ENCODE measurements at places on chromosomes 7 and 10.

- no peak for DNase-seq
Measured at GRCh38 chr10:68103261-68103878, 5.9 kb upstream of the MYPN start.

- DNase-seq = no peak
Measured at GRCh38 chr10:123134343-123134914, 1.3 kb upstream of the HMX3 start.

GRCh38 chr7:157404845-157405481, 68.2 kb downstream of the DNAJB6 start:
- DNase-seq = peak; percentile 72

DNA sequence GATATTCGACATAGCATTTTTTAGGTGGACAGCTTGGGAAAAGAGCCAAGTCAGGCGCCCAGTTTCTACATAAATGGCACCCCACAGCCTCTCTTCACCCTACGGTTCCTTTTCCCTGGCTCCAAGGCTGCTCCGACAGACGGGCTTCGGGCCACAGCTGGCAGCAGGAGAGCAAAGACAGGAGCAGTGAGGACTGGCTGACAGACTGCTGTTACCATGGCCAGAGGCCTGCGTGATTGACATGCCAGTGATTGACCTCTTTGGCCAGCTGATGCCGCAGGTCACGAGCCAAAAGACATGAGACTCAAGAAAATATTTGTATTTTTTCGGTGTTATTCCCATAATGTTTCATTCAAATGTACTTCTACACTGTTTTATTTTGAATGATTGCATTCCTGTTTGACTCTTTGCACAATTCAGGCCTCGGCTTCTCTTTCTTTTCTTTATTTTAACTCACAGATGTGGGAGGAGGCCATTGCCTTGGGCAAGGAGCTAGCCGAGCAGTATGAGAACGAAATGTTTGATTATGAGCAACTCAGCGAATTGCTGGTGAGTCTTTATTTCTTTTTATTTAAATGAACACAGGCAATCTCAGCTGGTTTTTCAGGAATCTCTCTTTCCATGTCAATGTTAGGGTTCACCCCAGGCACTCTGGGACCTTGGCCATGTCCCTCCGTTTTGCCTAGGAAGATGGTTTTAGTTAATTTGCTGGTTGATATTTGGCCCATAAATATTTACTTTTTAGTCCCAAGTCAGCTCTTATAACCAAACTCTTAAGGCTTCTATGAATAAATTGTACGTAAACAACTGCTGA, 146.3 kb upstream of the NPS start:
- DNase-seq = no peak
